ENCODE measurements at places on chromosomes 7 and 10.

- DNase-seq, result no peak
These were observed 54.3 kb upstream of the SGCE start for GRCh38 chr7:94710256-94710655.

- DNase-seq, result no peak
These were observed 340.2 kb downstream of the LRMDA start for GRCh38 chr10:75771606-75772005.

- no peak for DNase-seq
These were observed 4.6 kb upstream of the USP6NL start for GRCh38 chr10:11616021-11616420.

DNA sequence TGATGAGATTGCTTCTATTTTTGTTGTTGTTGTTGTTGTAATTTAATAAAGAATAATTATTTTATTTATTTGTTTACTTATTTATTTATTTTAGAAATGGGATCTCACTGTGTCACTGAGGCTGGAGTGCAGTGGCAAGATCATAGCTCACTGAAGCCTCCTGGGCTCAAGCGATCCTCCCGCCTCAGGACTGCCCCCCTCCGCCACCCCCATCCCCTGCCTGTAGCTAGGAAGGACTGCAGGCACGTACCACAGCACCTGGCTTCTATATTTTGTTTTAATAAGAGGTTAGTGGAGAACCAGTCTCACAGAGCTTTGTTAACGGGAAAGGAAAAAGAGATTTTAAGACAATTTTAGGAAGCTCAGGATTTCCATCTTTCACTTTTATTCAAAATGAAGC, 19.5 kb upstream of the SMC3 start:
- DNase-seq, result no peak

GRCh38 chr10:16049050-16049449, 188.7 kb upstream of the MINDY3 start:
- DNase-seq, result no peak
